NCI-H510A treated with DMSO at 0.1 percent for 48 hours (cell line): ENCODE measurements at places on chromosomes 11 and 22.

GRCh38 chr22:29316141-29316828 is 788 bp upstream of the RASL10A start:
- DNase-seq: no peak

- no peak for DNase-seq
These were observed 1.0 kb downstream of the MALAT1 start for GRCh38 chr11:65499713-65500386.

DNA sequence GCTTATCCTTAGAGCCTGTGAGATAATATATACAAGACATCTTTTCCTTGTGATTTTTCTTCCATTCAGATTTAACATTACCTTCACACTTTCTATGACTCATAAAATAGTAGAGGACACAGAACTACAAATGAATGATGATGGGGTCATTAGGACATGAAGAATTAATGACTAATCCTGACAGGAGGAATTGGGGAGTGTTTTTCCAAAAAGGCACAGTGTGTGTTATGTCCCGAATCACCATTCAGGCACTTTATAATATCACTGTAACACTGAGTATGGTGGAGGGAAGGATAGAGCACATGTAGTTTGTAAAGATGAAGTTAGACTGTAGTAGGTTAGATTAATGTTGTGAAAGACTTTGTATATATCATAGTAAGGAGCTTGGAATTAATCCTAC is 391.3 kb downstream of the JRKL start:
- no peak for DNase-seq

DNA sequence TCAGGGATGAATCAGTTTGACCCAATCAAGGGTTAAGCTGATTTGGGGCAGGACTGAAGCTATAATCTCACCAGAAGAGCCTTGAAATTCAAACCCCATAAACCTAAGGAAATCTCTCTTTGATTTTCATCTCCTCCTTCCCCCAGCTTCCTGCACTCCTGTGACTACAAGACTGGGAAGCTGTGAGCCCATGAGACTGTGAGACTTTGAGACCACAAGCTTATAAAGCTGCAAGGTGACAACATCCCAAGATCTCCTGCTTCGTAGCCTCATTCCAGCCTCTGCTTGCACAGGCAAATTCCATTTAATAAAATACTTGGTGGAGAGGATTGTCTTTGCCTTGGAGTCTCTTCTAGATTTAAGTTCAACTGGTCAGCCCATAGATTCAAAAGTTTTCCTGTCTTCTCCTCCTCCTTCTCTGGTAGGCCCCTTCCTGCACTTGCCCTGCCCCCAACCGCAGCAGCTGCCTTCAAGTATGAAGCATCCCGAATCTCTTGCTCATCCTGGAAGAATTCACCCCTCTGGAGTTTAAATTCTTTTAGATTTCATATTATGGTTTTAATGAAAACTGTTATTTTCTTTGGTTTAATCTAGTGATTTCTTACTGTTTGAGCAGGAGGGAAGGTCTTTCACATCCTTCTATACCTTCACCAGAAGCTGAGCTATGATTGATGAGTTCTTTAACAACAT is 42.1 kb downstream of the PAMR1 start:
- no peak for DNase-seq

DNA sequence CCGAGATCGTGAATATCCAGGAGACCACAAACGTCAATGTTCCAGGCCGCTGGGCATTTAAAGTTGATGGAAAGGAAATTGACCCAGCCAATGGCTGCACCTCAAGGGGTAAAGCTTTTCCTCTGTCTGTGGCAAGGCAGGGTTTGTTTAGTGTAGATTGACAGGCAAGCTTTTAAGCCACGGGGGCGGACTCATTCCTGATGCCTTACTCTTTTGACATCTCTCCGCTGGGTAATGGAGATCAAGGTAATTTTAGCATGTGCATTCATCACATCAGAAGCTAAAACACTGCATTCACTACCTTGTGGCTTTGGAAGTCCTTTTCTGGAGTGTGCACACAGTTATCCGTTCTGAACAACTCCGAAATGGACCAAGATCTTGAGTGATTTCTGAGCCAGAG is 12.6 kb downstream of the TECTA start:
- DNase-seq: no peak

- no peak for DNase-seq
These were observed 223.8 kb upstream of the DDI1 start for GRCh38 chr11:103812680-103813079.

DNA sequence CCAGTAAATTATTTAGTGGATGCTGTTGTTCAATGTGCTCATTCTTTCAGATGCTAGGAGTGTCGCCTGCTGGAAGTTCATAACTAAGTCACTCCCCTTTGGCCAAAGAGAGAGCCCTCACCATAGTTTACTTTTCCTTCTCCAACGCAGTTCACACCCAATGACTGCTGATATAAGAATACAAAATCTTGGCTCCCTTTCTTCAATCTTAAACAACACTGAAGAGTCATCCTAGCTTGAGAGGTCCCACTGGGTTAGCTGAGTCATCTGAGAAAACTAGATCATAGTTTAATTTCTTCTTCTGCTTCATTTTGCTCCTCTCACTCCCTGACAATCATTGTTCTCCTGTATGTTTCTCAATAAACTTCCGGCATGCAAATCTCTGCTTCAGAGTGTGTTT is 5.4 kb upstream of the OR52L1 start:
- no peak for DNase-seq

DNA sequence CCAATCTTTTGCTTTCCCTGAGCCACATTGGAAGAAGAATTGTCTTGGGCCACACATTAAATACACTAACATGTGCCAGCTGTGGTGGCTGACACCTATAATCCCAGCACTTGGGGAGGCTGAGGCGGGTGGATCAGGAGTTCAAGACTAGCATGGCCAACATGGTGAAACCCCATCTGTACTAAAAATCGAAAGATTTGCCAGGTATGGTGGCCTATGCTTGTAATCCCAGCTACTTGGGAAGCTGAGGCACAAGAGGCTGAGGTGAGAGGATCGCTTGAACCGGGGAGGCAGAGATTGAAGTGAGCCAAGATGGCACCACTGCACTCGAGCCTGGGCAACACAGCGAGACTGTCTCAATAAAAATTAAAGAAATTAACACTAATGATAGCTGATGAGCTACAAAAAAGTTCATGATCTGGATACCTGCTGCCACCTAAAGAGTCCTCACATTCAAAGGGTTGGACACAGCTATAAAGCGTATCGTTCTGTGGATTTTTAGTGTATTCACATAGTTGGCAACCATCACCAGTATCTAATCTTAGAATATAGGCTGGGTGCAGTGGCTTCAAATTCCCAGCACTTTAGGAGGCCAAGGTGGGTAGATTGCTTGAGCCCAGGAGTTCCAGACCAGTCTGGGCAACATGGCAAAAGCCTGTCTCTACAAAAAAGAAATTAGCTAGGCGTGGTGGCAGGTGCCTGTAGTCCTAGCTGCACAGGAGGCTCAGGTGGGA is 3.4 kb upstream of the LDHC start:
- DNase-seq: no peak

DNA sequence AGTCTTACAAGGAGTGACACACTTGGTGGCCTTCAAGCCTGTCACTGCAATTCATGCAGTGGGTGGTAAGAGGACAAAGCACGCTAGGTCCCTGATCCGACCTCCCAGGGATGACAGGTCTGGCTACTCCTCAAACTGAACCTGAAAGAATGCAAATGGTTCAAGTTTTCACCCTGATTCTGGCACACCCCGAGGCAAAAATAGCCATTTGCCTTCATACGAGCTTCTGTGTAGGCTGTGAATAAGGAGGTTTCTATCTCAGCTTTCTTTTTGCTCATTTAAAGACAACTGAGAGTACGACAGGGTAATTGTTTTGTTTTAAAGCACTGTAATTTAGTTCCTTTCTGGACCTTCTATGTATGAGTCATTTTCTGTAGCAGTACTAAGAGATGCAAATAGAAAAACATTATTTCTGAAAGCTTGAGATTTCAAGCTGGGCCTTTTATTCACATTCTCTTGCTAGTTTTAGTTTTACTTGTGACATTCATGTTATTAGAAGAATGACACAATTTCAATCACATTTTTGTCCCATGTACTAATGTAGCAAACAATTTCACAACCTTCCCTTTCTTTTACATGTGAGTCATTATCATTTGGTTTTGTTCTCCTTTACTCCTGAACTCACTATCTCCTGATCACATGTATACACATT is 56.6 kb upstream of the FDX1 start:
- no peak for DNase-seq
